Hematopoietic multipotent progenitor cell treated with erythropoietin and hydrocortisone succinate and interleukin-3 and kit ligand, for 8 days (in vitro differentiated cells): ENCODE measurements at places on chromosomes 3 and 15.

GRCh38 chr3:61526308-61526707 is 35.1 kb upstream of the PTPRG start:
- no peak for DNase-seq

DNA sequence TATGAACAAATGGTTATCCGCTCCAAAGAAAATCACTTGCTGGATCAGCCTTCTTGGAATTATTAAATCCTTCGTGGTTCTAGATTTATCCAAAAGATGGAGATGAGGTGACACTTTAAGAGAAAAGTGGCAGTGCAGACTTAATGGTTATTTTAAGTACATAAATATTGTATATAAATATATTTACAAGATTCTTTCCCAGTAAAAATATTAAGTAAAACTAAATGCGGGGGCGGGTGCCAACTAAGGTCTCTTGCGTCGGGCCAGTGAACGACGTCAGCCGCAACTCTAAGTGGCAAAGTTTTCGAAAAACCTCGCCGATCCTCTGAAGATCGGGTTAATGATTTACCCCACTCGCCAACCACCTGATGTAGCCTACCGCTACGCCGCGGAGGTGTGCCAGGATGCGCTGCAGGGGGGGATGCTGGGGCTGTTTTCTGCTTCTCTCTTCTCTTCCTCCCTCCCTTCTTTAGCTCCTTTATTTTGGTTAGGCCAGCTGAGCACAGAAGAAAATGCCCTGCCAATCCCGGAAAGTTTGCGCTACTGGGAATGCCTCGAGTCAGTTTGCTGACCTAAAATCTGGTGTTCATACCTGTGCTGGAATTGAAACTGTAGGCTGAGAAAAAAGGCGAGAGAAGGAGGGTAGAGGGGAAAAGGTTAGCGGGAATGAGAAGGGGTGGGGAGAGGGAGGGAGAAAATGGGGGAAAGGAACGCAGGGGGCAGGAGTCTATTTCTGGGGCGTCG is 7.6 kb upstream of the FOXB1 start:
- no peak for DNase-seq

- DNase-seq: no peak
Observed at GRCh38 chr15:66105286-66106265, 148.0 kb downstream of the MEGF11 start.

- DNase-seq: no peak
Observed at GRCh38 chr15:84883466-84883865, 996 bp upstream of the SLC28A1 start.

- DNase-seq: no peak
Observed at GRCh38 chr3:142117056-142117851, 32.1 kb downstream of the TFDP2 start.

- no peak for DNase-seq
Observed at GRCh38 chr3:31011380-31011779, 116.9 kb upstream of the GADL1 start.

GRCh38 chr3:28348265-28348628 is 274 bp upstream of the ZCWPW2 start:
- DNase-seq: no peak

DNA sequence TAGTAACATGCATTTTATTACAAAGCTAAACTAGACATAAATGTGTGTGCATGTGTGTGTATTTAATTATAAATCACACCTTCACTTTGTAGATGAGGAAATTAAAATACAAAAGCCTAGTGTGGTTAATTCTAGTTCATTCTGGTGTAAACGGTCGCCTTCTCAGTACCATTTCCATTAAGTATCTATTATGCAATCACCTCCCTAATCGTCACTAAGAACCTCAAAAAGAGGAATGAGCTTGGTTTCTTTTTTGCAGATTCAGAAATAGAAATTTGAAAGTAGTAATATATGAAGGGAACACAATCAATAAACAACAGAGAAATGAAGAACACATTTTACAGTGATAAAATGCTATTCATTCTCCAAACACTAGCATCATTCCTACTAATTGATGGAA is 233.2 kb downstream of the ZBBX start:
- DNase-seq: no peak

DNA sequence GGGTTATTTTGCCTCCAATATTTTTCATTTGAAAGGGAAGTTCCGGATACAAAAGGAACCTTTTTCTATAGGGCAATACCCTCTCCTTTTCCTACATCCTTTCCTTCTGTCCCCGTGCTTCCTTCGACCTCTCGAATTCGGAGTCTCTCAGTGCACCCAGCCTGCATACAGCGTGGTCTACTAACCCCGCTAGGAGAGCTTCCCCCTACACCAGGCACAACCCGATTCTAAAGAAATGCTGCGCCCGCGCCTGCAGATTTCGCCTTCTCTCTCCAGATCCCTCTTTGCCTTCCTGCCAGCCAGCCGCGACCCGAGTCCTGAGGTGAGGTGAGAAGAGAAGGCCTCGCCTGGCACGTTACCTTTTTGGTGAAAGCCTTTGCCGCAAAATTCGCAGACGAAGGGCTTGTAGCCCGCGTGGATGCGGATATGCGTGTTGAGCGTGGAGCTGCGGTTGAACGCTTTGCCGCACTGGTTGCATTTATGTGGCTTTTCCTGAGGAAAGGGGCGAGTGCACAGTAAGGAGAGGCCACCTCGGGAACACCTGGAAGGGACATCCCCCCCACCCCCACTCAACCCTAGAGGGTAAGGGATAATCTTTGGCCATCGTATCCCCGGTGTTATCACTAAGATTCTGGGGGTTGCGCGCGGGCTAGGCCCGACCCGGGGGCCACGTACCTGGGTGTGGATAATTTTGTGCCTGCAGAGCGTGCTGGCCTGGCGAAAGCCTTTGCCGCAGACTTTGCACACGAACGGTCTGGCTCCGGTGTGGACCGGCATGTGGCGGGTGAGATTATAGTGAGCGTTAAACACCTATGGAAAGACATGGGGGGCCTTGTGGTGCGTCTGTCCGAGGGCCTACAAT is 2.3 kb downstream of the FEZF2 start:
- no peak for DNase-seq

- no peak for DNase-seq
Observed at GRCh38 chr15:77163781-77164384, 93.0 kb upstream of the TSPAN3 start.

- no peak for DNase-seq
Observed at GRCh38 chr15:88704791-88705768, 66.3 kb downstream of the ISG20 start.

- DNase-seq: no peak
Observed at GRCh38 chr3:61908382-61908781, 347.0 kb downstream of the PTPRG start.

DNA sequence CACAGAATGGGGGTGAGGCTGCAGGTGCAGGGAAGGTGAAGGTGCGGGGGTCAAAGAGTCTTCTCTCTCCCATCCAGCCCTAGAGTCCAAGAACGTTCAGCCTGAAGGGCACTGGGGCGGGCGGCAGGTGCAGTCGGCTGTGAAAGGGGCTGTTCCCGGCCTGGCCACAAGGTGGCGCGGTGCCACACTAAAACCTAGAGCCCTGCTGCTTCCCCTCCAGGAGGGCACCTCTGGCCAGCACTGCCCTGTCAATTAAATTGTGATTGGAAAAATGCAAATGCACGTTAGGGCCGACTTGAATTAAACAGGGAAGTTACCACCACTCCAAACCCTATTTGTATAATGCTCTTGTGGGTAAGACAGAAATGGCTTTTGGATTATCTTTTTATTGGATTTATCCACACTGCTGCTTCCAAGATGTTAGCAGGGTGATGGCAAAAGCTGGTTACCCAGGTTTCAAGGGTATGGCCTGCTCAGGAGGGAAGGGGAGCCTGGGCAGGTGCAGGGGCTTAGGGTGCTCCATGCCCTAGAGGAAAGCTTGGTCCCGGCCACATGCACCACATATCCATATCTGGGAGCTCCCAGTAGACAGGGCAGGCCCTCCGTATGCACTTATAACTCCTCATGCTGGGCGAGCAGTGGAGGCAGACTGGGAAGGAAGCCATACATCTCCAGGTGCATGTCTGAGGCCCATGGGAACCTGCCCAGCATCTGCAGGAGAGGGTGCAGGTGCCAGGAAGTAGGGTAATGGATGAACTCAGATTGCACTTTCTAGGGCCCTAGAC is 119.8 kb downstream of the ADCY5 start:
- peak; percentile 61 for DNase-seq

- no peak for DNase-seq
Observed at GRCh38 chr3:71599416-71599815, 15.9 kb upstream of the FOXP1 start.

GRCh38 chr15:42070976-42071350 is 23.4 kb downstream of the PLA2G4D start:
- DNase-seq: no peak

DNA sequence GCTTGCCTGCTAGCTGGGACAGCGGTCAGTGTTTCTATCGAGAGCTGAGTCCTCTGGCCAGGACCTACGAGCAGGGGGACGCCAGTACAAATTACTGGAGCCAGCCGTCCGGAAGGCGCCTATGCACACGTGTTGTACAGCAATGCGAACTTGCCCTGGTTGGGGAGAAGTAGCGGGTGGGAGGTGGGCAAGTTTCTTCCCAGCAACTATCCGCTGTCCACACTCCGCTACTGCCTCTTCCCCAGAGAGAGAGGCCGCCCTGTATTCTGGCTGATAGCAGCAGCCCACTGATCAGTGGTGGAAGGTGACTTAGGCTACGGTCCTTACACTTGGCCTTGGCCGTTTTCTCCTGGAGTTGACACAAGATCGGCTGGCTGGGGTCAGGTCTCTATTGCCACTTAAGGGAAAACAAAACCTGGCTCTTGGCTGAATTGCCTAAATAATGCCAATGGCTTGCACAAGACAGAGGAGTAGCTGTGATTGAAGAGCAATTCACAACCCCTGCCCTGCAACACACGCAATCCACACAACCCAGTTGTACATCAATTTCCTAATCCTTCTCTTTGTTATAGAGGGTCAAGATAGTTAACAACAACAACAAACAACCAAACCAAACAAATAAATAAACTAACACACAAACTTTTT is 12.8 kb upstream of the SHC4 start:
- no peak for DNase-seq

DNA sequence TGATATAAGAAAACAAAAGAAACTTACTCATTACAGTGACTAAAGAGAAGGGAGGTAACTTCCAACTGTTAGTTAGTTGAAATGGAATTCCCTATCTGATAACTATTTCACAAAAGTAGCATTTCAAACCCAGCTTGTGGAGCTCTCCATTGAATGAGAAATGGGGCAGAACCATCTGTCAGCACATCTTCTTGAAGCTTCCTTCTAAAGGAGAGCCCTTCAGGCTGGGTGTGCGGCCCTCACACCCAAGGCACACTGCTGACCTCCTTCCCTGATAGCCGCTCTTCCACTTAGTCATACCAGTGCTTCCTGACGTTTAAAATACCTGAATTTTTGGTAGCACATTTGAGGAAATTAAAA is 28.1 kb upstream of the VEPH1 start:
- DNase-seq: no peak

DNA sequence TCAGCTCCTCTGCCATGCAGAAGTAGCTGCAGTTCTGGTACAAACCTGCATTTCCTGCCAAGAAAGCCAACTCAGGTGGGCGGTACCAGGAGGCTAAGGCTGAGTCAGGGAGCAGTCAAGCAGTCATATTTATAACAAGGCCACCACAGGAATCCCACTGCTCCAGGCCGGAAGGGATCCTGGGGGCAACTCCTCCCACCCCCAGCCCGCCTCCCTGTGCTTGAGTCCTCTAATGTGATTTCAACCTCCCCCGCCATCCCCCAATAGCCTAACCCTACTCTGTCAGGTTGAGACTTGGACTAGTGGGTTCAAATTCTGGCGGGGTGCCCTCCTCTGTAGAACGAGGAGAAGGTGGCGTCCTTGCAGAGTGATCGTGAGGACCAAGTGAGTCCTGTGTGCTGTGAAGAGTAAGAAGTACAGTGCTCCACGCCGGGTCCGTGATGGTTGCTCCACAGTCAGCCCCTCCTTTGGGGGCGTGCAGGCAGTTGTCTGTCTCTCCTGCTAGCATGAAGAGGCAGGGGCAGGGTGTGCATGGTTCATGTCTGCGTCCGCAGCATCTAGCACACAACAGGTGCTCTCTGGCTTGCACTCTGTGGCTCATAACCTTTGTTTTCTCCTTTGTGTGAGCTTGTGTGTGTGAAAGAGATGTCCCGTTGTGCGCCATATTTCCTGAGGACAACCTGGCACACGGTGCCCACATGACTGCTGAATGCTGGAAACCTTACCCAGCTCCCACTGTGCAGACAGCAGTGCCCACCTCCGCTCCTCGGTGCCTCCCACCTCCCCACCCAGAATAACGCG is 78.3 kb downstream of the SMAD6 start:
- DNase-seq: no peak

GRCh38 chr3:148697306-148698189 is at the start of gene AGTR1:
Gene AGTR1, plus strand, starts transcription at chr3:148697903. Its CDS starts 43,133 bp downstream, at chr3:148741036.
- DNase-seq: no peak

- DNase-seq: no peak
Observed at GRCh38 chr15:82058026-82058425, 12.2 kb upstream of the MEX3B start.

GRCh38 chr3:119630880-119631329 is 29.5 kb downstream of the POPDC2 start:
- no peak for DNase-seq

- DNase-seq: no peak
Observed at GRCh38 chr3:36193448-36193847, 186.9 kb upstream of the STAC start.

DNA sequence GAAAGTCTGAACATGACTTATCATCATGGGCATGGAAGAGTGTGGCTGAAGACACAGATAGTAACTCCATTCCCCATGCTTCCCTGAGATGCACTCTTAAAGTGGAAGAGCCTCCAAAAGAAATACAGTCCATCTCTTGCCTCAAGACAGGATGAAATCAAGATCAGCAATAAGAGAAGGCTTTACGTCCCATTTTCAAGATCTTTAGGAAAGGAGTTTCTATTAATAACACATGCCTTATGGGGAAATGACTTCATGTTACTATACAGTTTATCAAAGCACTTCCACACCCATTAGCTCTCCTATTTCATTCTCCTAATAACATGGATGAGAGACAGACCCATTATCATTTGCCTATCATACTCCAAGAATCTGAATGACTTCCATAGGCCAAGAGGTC is 6.1 kb upstream of the KBTBD12 start:
- no peak for DNase-seq

DNA sequence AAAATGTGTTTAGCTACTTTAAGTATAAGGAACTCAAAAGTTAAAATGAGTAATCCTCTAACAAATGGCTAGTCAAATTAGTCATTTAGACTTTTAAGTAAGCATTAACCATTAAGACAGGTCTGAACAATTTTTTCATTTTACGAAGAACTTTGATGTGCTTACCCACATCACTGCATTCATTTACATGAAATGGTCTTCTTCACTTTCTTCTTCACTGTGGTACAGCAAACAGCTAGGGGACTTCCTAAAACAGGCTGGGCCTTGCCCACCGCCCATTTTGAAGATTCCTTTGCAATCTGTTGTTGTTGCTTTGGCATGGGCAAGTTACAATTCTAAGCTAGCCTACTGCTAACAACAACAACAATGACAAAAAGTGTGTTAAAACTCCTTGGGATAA is 67.4 kb downstream of the CBLB start:
- no peak for DNase-seq

DNA sequence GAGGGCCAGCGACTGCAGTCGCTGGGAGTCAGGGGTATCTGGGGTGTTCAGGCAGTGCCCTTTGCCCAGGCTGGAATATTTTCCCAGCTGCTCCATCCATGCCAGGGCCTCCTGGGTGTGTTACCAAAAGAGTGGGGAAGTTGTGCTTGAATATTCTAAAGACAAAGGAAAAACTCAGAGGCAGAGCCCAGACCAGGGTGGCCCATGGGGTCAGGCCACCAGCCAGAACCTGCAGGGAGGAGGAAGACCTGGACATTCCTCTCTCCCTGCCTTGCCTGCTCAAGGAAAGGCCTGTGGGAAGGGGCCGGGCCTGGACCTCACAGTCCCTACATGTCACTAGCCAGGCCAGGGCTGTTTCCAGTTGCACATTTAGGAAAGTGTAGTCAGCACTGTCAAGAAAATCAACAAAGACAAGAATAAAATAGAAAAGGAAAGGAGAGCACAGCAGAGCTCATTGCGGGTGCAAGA is 16.0 kb upstream of the KLF15 start:
- no peak for DNase-seq
